ENCODE measurements at places on chromosomes 3 and 15.
A peak's percentile ranks its signal among the peaks of the same experiment; 100 is the strongest.

DNA sequence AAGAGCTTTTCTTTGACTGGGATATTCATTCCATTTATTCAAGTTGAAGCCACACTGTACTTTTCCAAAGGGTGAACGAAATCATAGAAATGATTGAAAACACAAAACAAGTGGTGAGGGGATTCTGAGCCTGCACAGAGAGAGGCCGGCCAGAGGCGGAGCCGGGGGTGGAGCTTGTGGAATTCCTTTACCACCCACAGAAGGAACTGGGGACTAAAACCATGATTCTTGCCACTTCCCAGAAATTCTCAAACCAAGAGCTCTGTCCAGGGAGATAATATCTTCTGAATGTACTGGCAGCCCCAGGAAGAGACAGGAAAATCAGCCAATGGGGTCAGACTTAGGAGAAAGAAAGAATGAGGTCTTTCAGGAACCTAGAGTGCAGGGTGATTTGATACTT lies 20.8 kb downstream of the FBN1 start:
- H3K27me3 ChIP-seq, result no peaks in the 10 kb centered on the region

- DNase-seq, result no peak
- H3K4me3 ChIP-seq, result no peak overlapping the region
- H3K36me3 ChIP-seq, result no peaks in the 10 kb centered on the region
- H3K4me1 ChIP-seq, result no peaks in the 10 kb centered on the region
Observed at GRCh38 chr3:72696815-72697214, 151.4 kb downstream of the SHQ1 start.

DNA sequence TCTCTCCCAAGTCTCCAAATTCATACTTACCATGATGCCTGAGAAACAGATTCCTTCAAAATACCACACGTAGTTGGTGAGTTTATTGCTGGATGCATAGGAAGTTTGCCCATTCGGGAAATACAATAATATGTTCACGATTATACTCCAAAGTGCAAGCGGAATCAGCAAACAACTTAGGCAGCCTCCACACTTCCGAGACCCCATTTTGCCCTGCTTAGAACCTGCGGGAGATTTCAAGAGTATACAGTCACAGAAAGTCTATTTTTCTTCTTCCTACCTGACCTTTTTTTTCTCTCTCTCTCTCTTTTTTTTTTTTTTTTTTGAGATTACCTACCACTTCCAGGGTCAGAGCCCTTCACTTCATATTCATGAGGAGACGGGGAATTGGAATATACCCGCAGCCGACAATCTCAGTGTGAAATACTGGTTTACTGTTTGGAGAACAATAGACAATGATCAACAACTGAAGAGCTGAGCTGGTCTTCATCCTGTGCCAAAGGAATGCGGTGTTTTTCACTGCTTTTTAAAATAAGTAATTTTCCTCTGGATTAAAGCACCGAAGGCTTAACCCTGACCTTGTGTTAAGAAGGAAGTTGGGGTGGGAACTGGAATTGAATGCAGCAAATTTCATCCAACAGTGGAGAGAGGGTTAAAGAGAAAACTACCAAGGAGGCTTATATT lies at the start of gene TM4SF18:
Gene TM4SF18 (minus strand): TSS at position 461 of the 684 bp plus-strand sequence. CDS start 254 bp downstream, at position 207.
- H3K27me3 ChIP-seq, result peaks cover 3% of the 10 kb centered on the region
- H3K36me3 ChIP-seq, result no peaks in the 10 kb centered on the region
- no peak within 1 kb of the TSS for H3K4me3 ChIP-seq
- DNase-seq, result no peak

DNA sequence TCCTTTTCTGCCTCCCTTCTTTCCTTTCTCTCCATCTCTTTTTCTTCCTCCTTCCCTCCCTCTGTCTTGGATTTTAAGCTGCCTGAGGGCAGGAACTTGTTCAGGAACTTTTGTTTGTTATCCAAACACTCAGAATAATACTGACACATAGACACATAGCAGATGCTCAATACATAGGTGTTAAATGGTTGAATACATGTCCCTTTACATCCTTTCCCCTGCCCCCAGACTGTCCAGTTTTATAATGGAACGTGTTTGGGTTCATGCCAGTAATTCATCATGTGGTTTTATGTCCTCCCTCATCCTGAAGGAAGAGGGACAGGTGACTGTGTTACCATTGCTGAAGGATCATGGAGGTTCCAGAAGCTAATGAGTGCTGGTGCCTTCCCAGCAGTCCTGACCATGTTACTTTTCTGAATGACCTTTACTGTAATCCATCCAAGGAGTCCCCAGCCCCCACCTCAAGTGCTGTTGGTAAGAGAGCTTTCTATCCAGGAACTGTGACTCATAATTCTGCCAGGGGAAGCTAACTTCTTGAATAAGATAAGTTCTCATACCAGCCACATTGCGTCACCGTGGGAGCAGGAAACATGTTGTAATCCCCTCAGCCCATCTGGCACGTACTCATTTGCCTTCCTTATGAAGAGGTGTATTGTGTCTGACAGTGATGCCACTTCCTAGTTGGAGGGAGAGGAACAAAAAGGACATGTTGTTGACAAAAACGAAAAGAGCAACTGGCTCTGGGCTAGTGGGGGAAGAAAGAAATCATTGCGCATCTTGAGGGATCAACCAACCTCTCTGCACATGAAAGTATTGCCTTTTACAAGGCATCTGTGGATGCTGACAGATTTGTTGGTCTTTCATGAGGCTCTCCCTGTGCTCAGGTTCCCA lies 52.4 kb downstream of the IL1RAP start:
- H3K4me1 ChIP-seq, result peaks cover 17% of the 10 kb centered on the region
- H3K4me3 ChIP-seq, result no peak overlapping the region
- peaks cover 15% of the 10 kb centered on the region for H3K36me3 ChIP-seq
- H3K27me3 ChIP-seq, result no peaks in the 10 kb centered on the region
- peak overlapping the region; percentile 56 for H3K27ac ChIP-seq

DNA sequence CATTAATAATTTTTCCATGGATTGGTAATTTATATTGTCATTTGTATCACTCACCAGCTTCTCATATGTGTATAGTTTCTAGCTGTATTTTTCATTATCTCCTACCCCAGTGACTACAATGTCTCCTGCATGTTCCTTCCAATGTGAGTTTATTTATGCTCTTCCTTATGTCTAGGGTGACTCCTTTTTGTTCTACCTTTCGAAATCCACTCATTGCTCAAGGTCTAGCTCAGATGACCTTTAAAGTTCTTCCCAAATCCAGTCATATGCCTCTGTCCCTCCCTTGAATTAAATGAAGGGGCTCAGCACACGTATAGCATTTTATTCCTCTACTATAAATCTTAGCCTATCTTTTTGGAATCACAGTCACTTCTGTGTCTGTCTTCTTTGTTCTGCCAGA lies 53.0 kb downstream of the TMEM45A start:
- H3K27me3 ChIP-seq, result no peaks in the 10 kb centered on the region
- H3K36me3 ChIP-seq, result no peaks in the 10 kb centered on the region
- no peak overlapping the region for H3K27ac ChIP-seq
- H3K4me3 ChIP-seq, result no peak overlapping the region
- no peak for DNase-seq

GRCh38 chr3:124007186-124007585 lies 15.3 kb upstream of the ROPN1 start:
- no peaks in the 10 kb centered on the region for H3K36me3 ChIP-seq
